ENCODE measurements at places on chromosomes 6 and 20. TPM values are rescaled to one million over a fixed set of nuclear protein-coding genes. Genes with fewer than 3 reads are reported as not detected.

- DNase-seq: no peak
These were observed 1.6 kb upstream of the OLIG3 start for GRCh38 chr6:137495703-137496336.

- no peak for DNase-seq
These were observed 196.6 kb downstream of the JARID2 start for GRCh38 chr6:15442467-15442866.

GRCh38 chr6:125995972-125996580, 9.7 kb downstream of the TRMT11 start:
- no peak for DNase-seq

- DNase-seq: no peak
These were observed 108.9 kb upstream of the BTBD3 start for GRCh38 chr20:11808841-11809240.

GRCh38 chr6:21158873-21159272, 434.7 kb upstream of the SOX4 start:
- DNase-seq: no peak

- DNase-seq: no peak
These were observed 5.2 kb downstream of the DLGAP4 start for GRCh38 chr20:36311141-36311853.

- no peak for DNase-seq
These were observed 11.6 kb upstream of the C20orf204 start for GRCh38 chr20:64024141-64024990.

GRCh38 chr6:95496769-95497426, 80.4 kb upstream of the MANEA start:
- DNase-seq: no peak

DNA sequence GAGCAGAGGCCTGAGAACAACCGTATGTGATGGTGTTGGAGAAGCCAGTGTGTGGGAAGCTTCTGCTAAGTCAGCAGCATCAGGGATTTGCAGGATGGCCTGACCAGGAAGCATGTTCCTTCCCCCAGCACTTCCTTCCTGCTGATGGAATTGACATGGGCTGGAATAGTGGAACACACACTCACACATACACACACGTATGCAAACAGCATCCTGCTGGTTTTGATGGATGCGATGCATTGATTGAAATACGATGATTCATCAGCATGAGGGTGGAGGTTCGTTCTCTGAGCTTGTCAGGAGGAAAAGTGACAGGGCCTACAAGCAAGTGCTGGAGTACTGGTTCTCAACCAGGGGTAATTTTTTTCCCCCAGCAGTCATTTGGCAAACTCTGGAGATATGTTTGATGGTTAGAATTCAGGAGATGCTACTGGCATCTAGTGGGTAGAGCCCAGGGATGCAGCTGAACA, 229.1 kb downstream of the NFATC2 start:
- DNase-seq: no peak

GRCh38 chr20:49669601-49670189, 44.0 kb downstream of the B4GALT5 start:
- DNase-seq: no peak

DNA sequence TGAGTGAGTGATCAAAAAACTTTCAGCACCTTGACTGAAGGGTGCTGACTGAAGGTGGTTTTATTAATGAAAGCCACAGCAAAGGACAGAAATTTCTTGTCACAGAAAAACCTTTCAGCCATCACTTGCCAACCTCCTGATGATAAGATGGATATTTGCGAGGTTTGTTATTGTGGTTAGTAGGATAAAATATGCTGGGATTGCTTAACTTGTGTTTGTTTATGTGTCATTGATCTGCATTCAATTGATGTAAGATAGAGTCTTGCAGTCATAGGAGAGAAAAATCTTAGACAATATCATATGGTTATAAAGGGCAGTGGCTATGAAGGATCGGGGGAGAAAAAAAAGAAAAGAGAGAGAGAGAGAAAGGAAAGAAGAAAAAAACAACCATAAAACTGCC, 1.2 kb downstream of the TSBP1 start:
- DNase-seq: no peak

DNA sequence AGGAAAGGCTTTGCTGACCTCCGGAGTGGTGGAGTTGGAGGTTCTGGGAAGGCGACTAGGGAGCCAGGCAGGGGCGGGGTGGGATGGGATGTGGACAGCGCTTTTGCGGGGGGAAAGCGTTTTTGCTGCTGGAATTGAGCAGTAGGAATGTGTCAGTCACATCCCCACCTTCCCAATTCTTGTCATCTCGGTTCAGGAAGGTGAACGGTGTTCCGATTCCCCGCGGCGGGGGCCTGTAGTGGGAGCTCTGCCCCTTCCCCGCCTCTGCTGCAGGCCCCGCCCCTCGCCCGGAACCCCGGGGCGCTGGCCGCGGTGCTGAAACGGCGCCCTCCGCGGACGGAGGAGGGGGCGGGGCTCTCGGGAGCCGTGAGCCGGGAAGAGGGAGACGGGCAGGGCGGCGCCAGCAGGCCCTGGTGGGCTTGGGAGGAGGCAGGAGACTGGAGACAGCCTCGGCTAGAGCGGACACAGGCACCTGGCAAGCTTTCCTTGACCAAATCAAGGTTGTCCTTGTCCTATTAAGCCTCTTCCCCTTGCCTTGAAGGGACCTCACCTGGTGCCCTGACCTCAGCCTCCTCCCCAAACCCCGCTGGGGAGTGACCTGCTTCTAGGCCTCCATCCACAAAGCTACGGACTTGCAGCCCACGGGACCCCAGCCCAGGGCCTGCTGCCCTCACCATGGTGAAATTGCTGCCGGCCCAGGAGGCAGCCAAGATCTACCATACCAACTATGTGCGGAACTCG, at the start of gene LHFPL5:
Gene LHFPL5 (plus strand): TSS at position 357 of the 741 bp plus-strand sequence. CDS start 319 bp downstream, at position 676.
- no peak for DNase-seq

GRCh38 chr20:55095745-55096400, 620.5 kb downstream of the DOK5 start:
- no peak for DNase-seq

The DNMT3B gene
- total RNA-seq: 14.2 TPM

The REM1 gene
- not detected for total RNA-seq

The CCHCR1 gene
- 28.2 TPM for total RNA-seq

The PTCRA gene
- not detected for total RNA-seq

The IL17A gene
- total RNA-seq: not detected

The PRND gene
- total RNA-seq: not detected

All from epithelial cell of proximal tubule (primary cell).